ENCODE measurements at places on chromosomes 3 and 15.

GRCh38 chr3:51588724-51589123, 50.2 kb downstream of the RAD54L2 start:
- no peak for DNase-seq

DNA sequence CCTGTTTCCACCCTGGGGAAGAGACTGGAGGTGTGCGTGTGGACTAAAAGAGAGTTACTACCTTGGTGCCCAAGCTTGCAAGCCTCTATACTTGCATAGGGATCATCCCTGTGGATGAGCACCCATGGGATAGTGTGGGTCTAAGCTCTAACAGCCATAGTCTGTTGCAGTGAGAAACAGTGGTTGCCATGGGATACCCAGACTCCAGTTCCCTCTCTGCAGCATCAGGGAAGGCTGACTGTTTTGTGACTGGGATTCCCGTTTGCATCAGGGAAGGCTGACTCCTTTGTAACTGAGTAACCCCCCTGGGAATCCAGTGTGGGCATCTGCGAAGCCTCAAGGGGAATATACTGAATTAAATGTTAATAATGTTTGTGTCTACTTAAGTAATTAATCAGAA, 196.1 kb downstream of the ZNF621 start:
- DNase-seq, result peak; percentile 69

DNA sequence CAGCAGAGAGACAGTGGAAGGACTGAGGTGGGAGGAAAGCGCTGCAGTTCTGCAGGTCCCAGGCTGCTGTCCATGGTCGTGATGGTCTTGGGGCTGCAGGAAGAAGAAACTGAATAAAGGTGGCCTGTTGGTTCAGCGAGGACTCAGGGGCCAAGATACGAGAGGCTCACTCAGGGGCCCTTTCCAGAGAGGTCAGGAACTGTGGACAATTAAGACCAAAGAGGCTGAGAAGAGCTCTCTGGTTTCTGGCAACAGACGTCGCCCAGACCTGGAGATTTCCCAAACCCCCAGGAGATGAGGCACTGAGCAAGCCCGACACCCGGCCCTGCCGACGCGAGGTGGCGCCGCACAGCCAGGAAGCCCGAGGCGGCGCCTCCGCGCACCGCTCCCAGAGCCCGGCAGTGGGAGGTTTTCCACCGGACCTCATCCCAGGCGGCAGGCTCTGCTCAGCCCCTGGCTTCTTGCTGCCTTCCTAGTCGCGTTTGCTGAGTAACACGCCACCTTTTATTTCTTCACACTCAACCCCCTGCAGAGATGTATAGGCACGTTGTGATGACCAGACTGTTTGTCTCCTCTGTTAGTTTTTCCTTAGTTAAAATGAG, 56.4 kb upstream of the ARRDC4 start:
- DNase-seq, result peak; percentile 81

- DNase-seq, result no peak
These were observed 65.3 kb downstream of the FLNB start for GRCh38 chr3:58073301-58074108.

DNA sequence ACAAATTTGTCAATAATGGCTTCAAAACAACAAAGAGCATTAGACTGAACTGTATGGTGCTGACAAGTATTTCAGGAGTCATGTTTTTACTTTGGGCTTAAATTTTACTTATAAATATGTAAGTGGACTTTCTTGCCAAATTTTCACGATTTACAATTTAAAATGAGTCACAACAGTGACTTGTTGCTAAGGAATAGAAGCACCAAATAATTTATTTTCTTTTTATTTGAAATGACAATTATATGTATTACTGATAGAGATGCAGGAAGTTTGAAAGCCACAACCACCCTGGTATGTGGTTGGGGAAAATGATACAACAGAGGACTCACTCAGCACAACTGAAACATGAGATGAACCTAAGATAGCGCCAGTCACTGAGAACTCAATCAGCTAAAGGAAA, 90.3 kb downstream of the FMN1 start:
- DNase-seq, result peak; percentile 51

DNA sequence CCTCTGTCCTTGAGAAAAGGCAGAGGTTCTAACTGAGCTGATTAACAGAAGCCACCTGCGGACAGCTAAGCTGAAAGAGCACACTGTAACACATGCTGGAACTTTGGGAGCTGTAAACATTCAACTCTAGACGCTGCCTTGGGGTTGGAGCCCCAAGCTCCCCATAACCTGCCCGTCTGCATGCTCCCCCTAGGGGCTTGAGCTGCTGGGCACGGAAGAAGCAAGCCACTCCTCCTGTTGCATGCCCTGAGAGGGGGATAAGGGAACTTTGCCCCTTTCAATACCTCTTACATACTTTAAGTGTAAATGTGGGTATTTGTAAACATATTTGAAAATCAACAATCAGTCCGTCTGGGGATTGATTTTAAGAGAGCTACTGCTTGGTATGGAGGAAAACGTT, 188.4 kb downstream of the ADAMTSL3 start:
- DNase-seq, result no peak

DNA sequence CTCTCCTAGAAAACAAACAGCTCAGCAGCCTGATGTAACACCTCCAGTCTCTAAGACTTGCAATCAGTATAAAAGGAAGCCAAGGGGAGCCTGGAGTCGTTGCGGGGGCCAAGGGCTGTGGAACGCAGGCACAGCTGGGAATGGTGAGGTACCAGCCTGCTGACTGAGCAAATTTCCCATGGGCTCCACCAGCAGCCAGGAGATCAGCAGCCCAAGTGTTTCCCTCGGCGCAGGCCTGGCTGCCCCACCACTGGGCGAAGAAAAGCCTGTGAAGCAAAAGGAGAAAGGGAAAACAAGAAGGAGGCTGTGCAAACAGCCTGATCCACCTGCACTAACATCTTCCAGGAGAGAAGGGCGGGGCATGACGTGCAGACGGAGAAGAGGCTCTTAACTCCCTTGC, 155.3 kb downstream of the SHQ1 start:
- no peak for DNase-seq

DNA sequence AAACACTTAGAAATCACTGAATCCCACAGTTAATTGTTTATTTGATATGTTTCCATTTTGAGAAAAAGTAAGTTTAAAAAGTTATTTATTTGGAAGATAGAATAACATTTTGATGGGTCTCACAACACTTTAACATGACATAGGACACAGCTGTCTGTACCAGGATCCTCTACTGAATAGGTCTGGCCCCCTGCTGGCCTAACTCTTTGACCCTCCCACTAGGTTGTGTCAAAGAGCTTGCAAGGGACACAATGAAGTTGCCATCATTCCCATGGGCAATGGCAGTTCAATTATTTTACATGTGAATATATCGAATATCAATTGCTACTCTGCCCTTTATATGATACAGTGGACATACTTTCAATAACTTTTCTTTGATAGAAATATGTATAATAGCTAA, 138.9 kb downstream of the EPHA3 start:
- DNase-seq, result no peak

DNA sequence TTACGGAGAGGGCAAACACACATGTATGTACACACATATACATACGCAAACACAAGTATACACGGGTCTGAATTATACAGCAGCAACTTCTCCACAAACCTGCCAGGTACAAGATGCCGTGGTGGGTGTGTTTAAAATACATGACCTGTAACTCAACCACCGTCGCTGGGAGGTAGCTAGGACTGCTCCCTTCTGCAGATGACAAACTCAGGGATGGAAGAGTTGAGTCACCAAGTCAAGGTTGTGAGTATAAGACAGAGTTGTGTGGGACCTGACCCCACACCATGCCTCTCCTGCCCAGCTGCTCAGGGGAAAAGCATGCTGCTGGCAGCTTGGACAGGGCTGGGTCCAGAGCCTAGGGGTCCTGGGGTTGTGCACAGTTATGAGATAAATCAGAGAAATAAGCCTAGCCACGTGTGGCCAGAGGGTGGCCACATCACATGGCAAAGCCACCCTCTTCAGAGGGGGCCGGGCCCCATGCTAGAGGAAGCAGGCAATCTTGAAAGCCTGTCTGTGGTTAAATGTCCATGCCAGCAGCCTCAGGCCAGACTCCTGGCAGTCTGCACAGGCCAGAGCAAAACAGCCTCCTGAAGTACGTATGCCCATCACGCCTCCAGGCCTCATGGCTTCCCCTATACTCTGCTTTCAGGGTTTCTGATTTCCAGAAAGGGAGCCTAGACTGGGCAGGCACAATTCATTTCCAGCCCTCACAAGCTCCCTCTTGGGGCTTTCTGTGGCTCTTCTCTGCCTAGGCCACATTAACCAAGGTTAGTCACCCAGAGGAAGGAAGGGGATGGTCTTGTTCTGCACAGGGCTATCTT, 107.7 kb upstream of the RPL32 start:
- DNase-seq, result no peak

- DNase-seq, result no peak
These were observed 27.8 kb downstream of the RYK start for GRCh38 chr3:134222835-134223234.

DNA sequence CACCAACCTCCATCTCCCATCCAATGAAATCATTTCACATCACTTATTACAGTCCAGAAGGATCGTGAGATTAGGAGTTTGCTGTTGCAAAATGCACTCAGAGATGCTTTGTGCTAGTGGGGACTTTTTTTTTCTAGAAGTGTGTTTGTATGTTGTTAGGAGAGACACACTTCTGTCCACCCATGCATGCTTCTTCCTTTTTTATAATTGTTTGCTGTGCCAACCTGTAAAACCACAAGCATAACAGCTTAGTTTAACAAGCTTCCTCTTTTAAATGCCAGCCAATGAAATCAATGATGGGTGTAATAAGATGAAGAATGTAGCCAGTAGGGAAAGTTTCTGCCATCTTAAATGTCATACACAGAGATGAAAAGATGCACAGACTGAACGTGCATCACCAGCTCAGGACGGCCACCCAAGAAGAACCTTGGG, 305.6 kb upstream of the STT3B start:
- DNase-seq, result no peak

- no peak for DNase-seq
These were observed 21.6 kb downstream of the QTRT2 start for GRCh38 chr3:114078126-114078525.

GRCh38 chr15:56978898-56979662, 60.6 kb downstream of the TCF12 start:
- DNase-seq, result no peak

DNA sequence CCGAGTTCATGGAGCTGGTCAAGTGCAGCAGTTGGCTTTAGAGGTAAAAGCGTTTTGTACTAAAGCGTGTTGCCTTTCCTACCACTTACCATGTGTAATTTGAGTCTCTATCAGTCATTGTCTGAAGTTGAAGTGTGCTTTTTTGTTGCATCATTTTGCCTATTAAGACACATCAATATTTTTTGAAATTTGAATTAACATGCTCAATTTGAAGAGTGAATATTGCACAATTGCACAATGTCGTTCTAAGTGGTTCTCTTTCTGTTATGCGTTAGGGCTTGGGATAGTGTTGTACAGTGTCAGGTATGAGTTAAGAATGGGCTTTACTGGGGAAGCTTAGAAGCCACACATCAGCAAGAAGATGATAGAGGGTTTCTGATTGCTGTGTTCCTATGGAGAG, 84.0 kb upstream of the ACKR4 start:
- no peak for DNase-seq

GRCh38 chr3:169144731-169145130, 518.8 kb downstream of the MECOM start:
- DNase-seq, result no peak

DNA sequence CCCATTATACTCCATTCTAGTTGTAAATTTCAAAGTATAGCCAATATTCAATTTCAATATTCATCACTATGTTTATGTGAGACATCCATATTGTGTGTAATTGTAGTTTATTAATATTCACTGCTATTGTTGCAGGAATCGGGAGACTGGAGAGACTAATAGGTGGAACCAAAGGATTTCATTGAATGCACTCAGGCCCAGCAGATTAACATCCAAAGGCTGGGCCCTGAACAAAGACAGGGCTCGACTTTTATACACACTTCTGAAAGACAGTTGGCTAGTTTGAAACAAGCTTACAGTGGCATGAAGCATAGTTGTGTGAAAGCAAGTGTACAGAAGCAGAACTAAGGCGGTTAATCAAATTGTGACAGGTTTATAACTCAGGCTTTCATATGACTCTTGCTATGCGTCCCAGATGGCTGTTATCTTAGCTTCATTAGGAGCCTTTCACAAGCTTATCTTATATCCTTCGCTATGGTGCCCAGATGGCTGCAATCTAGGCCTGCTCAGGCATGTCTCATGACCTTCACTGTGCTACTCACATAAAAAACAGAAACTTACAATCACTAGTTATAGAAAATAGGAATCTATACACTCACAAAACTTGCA, 1038.8 kb upstream of the EPHA6 start:
- DNase-seq, result no peak

DNA sequence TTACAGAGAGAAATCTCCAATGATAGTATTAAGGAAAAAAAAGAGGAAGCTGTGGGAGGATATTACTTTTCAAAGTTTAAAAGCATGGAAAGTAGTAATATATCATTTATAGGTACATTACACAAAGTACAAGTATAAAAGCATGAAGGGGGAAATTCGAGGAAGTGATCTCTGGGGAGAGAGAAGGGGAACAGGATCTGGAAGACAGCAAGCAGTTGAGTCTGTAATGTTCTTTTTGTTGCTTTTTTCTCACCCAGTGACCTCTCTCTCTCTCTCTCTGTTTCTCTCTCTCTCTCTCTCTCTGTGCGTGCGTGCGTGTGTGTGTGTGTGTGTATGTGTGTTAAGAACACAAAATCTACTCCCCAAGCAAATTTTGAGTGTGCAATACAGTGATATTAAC, 10.2 kb downstream of the C3orf20 start:
- no peak for DNase-seq

- no peak for DNase-seq
These were observed 11.7 kb downstream of the DUOX2 start for GRCh38 chr15:45102226-45102625.

GRCh38 chr15:69172847-69173246, 12.4 kb downstream of the GLCE start:
- DNase-seq, result no peak

DNA sequence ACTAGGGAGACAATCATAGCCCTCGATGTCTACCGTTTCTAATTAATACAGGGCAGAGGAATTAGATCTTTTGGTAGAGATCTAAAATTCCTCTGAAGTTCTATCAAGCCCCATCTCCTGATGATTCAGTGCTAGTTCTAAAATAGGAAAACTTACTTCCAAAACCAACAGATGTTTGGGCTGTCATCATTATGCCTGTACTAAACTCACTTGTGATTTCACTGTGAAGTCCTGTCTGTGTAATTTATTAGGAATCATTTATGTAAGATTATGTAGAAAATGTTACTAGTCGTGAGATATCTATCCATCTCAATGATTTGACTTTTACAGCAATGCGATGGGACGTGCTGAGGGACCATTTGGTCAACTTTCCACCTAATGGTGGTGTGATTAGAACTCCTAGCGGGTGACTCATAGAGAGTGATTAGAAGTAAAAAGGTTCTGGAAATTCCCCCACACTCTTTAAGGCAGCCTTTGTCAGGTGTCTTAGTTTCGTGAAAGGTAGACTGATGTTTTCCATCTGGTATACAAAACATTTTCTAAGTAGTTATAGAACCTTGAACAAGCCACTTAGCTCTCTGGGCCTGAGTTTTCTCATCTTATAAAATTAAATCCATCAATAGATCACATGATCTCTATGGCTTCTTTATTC, 34.2 kb downstream of the LIPC start:
- no peak for DNase-seq

GRCh38 chr3:184039414-184039813, 7.9 kb downstream of the HTR3D start:
- DNase-seq, result no peak

All from brain (organoid and tissue), 16 donors.